Astrocyte of the hippocampus (primary cell): ENCODE measurements at places on chromosomes 1 and 21.

GRCh38 chr1:39988618-39989343 is 33.8 kb downstream of the MFSD2A start:
- DNase-seq: peak; percentile 29

- peak; percentile 69 for DNase-seq
These were observed 6.8 kb downstream of the TENT5C start for GRCh38 chr1:117612517-117613248.

- DNase-seq: no peak
These were observed 4.2 kb downstream of the OR6K3 start for GRCh38 chr1:158716335-158716734.

- peak; percentile 82 for DNase-seq
These were observed 55.3 kb upstream of the WASF2 start for GRCh38 chr1:27545271-27545670.

DNA sequence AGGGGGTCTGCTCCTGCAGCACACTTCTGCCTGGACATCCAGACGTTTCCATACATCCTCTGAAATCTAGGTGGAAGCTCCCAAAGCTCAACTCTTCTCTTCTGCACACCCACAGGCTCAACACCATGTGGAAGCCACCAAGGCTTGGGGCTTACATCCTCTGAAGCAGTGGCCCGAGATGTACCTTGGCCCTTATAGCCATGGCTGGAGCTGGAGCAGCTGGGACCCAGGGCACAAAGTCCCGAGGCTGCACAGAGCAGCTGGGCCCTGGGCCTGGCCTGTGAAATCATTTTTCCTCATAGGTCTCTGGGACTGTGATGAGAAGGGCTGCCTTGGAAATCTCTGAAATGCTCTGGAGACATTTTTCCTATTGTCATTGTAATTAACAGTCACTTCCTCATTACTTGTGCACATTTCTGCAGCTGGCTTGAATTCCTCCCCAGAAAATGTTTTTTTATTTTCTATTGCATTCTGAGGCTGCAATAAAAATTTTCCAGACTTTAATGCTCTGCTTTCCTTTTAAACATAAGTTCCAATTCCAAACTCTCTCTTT is 645.6 kb downstream of the RWDD3 start:
- DNase-seq: no peak
